ENCODE measurements at places on chromosomes 6 and 20.

DNA sequence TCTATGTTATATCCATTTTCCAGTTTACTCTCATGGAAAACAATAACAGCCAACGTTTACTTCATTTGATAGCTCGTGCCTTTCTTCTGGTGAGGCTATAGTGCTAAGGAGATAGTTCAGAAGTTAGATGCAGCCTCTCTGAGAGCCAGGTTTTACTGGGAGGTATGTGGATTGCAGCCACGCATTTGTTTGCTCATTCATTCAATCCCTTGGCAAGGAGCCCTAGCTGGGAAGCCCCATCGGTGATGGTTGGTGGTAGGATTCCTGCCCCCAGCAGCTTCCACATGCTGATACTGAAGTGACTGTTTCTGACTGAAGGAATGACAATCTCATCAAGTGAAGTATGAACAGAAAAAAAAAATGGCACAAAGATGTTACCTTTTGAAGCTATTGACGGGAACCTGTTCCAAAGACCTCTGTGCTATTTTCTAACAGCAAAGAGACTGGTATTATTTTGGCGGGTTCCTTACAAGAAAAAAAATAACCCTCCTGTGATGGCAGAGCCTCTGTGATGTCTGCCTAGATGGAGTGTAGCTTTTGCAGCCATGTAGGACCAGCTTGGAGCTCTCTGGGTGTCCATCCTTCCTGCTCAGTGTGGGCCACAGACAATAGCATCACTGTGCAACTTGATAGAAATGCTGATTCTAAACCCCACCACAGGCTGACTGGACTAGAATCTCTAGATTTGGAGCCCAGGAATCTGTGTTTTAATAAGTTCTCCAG, 30.6 kb downstream of the SNAP25 start:
- ATAC-seq = peak; percentile 40

GRCh38 chr20:38907918-38908677, 18.1 kb upstream of the FAM83D start:
- no peak for ATAC-seq

- no peak for ATAC-seq
Measured at GRCh38 chr6:52495922-52496321, 75.8 kb downstream of the EFHC1 start.

- ATAC-seq = no peak
Measured at GRCh38 chr6:2471472-2471871, 226.1 kb upstream of the GMDS start.

- ATAC-seq = no peak
Measured at GRCh38 chr6:81557811-81558210, 194.7 kb downstream of the TENT5A start.

GRCh38 chr6:79515436-79515835, 21.8 kb downstream of the LCA5 start:
- no peak for ATAC-seq

GRCh38 chr20:5197270-5197827, 70.5 kb downstream of the CDS2 start:
- no peak for ATAC-seq

DNA sequence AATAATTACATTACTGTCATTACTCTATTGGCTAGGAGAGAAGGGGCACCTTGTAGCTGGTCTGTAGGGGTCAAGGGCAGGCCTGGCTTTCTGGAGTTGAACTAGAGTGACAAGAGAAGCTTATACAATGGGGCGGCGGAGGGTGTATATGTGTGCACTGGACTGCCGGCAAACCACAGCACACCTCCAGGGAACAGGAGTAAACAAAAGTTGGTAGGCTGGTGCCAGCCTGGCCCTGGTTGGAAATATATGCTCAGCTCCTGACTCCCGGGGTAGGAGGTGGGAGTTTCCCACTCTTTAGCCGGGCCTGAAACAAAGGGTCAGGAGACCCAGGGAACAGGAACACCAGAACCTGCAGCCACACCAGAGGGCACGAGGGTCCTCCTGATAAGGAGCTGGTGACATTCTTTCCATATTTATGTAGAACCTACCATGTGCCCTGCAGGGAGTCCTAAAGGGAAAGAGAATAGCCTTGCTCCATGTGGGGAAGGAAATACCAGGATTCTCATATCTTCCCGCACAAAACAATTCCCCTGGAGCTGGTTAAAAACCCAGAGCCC, 5.1 kb downstream of the C6orf132 start:
- no peak for ATAC-seq

DNA sequence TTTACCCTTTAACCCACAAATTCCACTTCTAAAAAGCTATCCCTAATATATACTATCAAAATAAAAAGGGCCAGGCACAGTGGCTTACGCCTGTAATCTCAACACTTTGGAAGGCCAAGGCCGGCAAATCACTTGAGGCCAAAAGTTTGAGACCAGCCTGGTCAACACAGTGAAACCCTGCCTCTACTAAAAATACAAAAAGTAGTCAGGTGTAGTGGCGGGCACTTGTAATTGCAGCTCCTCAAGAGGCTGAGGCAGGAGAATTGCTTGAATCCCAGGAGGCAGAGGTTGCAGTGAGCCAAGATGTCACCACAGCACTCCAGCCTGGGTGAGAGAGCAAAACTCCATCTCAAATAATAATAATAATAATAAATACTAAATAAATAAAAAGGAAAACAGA, 82.5 kb downstream of the TRIM27 start:
- no peak for ATAC-seq

DNA sequence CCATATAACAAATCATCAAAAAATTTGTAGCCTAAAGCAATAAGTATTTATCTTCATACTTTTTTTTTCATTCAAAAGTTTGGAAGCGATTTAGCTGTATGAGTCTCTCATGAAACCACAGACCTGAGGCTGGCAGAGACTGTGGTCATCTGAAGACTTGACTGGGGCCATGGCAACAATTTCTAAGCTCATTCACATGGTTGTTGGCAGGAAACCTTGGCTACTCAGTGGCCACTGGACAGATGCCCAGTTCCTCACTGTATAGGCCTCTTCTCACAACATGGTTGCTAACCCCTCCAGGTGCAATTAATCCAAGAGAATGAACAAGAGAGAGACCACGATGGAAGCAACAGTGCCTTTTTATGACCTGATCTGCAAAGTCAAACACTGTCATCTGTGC, 235.9 kb downstream of the BTBD3 start:
- ATAC-seq = peak; percentile 97

- no peak for ATAC-seq
Measured at GRCh38 chr6:10175362-10175761, 239.5 kb downstream of the TFAP2A start.

GRCh38 chr6:56346958-56347357, 99.6 kb upstream of the COL21A1 start:
- ATAC-seq = no peak

- no peak for ATAC-seq
Measured at GRCh38 chr20:53658973-53659372, 65.3 kb upstream of the ZNF217 start.

DNA sequence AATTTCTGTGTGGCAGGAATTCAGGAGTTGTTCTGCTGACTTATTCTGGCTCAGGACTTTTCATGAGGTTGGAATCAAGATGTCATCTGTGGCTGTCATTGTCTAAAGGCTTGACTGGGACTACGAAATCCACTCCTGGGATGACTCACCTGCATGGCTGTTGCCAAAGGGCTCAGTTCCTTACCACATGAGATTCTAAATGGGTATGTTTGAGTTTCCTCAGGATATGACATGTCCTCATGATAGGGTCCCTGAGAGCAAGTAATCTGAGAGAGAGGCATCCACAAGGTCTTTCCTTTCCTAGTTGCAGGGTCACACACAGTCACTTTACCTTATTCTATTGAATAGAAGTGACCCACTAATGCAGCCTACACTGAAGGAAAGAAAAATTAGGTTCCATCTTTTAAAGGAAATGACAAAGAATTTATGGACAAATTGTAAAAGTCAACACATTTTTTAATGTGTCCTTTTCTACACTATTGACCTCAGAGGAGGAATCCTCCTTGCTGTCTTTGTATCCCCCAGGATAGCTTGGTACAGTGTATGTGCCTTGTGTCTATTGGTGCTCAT, 1025.0 kb upstream of the GJE1 start:
- ATAC-seq = no peak

- no peak for ATAC-seq
Measured at GRCh38 chr20:3728876-3729275, 3.6 kb upstream of the HSPA12B start.

- no peak for ATAC-seq
Measured at GRCh38 chr6:143376375-143376774, 74.1 kb downstream of the ADAT2 start.

DNA sequence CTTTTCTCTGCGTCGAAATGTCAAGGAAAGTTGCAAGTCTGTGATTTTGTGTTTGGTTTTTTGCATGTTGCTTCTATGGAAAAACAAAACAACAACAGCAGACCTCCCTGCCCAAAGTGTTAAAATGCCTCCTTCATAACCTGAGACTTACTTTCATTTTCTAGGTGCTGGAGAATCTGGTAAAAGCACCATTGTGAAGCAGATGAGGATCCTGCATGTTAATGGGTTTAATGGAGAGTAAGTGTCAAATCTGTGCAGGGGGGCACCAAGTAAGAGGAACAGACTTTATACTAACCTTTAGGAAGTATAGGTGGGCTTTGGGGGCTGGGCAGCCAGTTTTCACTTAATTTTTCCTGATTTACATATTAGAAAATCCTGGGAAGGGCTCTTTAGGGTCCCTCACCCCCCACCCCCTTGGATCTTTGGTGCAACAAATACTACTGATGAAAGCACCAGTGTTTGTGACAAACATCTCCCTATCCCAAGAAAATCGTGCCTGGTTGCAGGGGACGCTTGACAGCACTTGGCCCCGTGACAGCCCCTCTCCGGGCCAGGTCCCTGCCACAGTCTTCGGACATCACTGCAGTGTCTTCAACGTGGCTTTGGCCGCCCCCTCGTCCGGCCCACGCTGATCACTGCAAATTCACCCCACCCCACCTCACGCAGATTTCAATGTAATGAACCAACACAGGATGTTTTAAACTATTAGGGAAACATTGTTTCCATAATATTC, 43.1 kb downstream of the GNAS start:
- no peak for ATAC-seq

DNA sequence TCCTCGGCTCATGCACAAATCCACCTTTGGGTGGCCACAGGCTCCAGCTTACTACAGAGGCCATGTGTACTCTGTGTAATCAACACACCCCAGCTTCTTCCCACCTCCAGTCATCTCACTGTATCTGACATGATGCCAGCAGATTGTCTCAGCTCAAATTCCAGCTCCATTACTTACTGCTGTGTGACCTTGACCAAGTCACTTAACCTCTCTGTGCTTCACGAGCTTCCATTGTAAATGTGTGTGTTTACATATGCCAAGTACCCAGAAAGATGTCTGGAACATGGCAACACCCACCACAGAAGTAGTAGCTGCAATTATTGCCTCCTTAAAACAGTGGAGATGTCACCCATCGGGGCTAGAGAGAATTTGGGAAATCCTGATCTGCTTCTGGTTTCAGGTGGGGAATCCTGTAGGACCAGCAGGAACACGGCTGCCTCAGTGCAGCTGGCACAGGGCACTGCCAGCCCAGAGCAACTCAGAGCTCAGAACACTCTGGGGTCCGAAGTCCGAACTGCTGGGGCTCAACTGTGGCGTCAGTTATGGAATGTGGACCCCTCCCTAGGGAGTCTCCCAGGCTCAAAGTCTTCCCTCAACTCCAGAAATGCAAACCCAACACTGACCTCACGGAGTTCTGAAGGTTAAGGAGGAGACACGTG, 21.2 kb upstream of the HLA-B start:
- no peak for ATAC-seq

GRCh38 chr20:61260905-61261304, 8.8 kb downstream of the CDH4 start:
- peak; percentile 48 for ATAC-seq

DNA sequence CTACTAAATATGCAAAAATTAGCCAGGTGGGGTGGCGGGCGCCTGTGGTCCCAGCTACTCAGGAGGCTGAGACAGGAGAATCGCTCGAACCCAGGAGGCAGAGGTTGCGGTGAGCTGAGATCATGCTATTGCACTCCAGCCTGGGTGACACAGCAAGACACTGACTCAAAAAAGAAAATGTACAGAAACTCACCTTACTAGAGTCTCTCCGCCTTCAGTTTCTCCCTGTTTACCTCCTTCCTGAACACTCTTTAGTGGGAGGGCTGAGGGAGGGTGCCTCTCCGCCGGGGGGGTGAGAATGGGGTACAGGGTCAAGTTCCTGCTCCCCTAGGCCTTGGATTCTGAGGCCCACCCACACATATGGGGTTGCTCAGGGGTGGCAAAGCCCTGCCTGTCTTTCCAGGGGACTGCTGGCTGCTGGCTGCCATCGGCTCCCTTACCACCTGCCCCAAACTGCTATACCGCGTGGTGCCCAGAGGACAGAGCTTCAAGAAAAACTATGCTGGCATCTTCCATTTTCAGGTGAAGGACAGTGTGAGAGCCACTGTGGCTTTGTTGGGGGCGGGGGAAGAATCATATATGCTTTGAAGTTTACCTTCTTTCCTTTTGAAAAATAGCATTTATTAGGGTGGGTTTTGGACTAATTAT, 13.4 kb downstream of the CAPN11 start:
- no peak for ATAC-seq

- ATAC-seq = no peak
Measured at GRCh38 chr20:45853484-45853883, 3.7 kb downstream of the ACOT8 start.

DNA sequence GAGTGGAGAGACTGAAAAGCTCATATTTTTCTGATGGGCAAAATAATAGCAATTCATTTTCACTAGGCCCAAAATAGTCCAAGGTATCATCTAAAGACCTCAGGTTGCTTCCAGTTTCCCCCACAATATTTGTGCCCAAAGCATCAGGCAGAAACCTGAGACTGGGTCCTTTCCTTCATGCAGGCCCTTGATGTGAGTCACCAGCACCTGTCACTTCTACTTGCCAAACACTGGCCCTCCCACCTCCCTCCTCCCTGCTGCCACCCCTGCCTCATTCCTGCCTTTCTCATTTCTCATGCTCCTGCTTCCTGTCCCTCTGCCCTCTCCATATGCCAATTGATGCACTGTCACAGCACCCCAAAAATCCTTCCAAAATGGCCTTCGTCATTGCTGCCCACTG, 230.4 kb upstream of the CST7 start:
- no peak for ATAC-seq

DNA sequence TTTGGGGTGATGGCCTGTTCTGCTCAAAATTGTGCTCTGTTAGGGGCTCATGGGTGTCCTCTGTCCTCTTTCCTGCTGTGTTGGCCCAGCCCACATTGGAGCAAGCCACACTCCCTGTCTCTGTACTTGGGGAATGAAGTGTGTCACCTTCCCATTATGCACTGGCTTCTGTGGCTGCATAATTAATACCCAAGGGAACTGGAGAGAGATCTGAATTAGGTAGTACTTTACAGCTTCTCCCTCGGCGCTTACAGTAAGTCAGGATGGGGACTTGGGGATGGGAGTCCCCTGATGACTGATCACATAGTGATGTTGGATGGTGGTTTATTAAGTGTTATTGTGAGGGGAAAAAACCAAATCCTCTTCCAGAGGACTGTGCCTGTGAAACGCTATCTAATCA, 116.6 kb downstream of the FOXO3 start:
- ATAC-seq = peak; percentile 91

DNA sequence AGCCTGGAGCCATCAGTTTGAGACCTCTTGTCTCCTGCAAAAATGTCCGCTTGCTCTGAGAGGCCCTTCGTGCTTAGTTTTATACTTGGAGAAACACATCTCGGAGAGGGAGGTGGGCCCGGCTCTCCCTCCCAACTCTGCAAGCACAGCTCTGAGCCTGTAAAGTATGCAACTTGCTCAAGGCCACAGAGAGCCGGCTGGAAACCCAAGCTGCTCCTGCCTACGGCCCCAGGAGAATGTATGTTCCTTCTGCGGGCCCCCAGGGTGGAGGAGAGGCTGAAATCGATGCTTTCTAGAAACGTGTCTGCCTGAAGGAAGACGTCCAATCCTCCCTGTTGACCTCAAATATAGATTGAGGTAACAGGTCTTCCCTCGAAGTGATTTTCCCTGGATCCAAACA, 205.4 kb downstream of the PREX1 start:
- ATAC-seq = no peak

Data from motor neuron (in vitro differentiated cells).